ENCODE measurements at places on chromosomes 1 and 21.

DNA sequence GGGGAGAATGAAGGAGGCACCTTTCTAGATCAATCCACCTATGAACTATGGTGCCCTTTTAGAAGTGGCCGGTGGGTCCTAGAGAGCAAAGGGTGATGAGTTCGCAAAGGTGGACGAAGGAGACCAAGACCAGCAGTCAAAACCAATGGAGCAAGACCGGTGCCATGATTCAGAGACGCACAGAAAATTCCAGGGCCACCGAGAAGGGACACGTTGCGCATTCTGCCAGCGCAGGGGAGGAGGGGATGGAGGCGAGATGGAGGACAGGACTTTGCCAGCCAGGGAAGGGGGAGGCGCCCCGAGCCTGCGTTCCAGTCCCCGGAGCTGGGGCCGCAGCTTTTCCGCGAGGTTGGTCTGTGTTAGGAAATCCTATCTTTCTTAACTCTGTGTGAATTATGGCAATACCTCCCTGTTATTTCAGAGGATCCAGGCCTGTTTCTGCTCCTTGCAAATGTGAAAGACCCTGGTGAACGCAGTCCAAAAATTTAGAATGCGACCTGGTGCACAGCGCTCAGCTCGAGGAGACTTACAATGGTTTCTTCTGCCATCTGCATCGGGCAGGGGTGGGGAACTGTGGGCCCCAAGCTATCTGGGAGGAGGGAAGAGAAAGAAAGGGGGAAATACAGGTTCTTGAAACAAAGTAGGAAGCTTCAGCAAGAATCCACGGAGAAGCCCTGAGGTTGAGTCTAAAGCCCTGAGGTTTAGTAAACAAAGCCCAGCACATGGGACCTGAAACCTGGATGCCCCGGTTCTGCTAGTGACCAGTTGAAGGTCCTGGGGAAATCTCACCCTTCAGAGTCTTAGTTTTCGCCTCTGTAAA, 129.4 kb downstream of the MRPS6 start:
- no peak for DNase-seq

- DNase-seq, result no peak
These were observed at the start of gene PDZK1IP1 for GRCh38 chr1:47189844-47190508. PDZK1IP1 (minus strand) TSS chr1:47190036; CDS start chr1:47189932, 104 bp downstream.

- peak; percentile 18 for DNase-seq
These were observed 486.5 kb downstream of the SIPA1L2 start for GRCh38 chr1:232143315-232143886.

DNA sequence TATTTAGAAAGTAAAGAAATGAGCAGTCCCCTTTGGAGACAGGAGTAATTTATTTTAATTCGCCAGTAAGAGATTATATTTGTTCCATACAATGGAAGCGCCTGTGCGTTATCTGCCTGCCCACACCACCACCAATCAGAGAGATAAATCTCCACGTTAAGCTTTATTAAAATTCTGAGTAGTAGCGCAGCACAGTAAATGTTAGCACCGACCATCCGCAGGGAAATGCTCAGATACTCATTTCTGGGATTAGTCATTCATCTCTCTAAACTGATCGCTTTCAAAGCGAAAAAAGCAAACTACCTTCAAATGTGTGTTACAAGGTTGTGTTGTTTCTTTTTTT, 1.2 kb downstream of the ETS2 start:
- no peak for DNase-seq

- no peak for DNase-seq
These were observed 52.2 kb upstream of the PRDX6 start for GRCh38 chr1:173424782-173425407.

DNA sequence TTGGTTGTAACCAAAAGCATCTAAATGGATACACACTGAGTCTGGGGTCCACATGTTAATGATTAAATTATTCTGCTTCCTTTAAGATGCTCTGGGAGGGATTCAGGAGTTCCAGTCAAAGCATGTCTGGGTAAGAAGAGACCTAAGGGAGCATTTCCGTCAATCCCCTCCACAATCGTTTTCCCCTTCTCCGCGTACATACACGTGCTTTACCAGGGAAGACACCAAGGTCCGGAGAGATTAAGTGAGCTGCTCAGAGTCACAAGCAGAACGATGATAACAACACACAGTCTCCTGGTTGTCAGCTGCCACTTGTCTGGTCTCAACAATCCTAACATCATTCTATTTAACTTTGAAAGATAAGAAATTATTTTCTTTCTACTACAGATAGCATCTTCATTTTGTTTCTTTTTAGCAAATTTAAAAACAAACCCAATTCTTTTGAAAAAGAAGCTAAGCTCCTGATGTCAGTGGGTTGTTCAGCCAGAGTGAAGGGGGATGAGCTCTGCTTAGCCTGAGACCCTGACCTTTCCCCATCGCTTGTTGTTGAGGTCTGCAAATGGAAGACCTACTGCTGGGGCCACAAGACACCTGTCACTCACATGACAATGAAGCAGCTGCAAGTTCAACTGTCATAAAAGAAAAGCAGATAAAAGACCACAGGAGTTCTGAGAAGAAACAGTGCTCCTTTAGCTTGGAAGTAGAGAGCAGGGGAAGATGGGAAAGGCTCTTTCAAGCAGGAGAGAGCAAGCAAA, 4.5 kb downstream of the PAFAH2 start:
- DNase-seq, result no peak

- no peak for DNase-seq
These were observed 109.3 kb downstream of the DMRTB1 start for GRCh38 chr1:53568540-53568939.
